Glutamatergic neuron (in vitro differentiated cells): ENCODE measurements at places on chromosomes 7 and 10. TPM values are rescaled to one million over a fixed set of nuclear protein-coding genes. Genes with fewer than 3 reads are reported as not detected.

DNA sequence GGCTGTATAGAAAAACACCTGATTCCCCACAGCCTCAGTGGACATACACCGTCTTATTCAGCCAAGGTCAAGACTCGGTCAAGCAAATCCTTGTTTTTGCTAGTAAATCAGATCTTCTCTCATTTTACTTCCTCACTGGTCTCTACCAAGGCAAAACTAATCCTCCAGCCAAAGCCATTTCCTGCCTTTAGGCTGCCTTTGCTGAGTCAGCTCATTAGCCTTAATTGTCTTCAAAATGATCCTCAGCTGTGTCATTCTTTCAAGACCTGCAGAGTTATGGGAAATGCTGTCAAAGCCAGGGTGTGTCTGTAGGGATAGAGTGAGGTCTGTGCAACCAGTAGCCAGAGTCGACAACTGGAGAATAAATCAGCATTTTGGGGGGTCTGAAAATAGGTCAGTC lies 107.2 kb upstream of the FAM180A start:
- DNase-seq: no peak

DNA sequence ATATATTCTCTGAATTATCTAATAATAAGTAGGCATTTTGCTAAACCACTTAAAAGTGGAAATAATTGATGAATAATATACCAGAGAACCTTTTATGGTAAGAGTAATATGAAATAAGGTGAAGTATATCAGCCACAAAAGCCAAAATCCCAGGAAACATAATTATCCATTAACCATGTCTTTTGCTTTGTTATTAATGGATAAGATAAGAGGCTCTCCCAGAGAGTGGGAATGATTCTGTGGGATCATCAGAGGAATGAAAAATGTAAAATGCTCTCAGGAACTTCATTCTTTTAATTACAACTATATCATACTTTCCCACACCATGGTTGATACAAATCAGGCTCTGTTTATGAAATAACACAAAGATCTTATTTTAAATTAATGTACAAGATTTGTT lies 391.7 kb upstream of the FZD8 start:
- DNase-seq: no peak

DNA sequence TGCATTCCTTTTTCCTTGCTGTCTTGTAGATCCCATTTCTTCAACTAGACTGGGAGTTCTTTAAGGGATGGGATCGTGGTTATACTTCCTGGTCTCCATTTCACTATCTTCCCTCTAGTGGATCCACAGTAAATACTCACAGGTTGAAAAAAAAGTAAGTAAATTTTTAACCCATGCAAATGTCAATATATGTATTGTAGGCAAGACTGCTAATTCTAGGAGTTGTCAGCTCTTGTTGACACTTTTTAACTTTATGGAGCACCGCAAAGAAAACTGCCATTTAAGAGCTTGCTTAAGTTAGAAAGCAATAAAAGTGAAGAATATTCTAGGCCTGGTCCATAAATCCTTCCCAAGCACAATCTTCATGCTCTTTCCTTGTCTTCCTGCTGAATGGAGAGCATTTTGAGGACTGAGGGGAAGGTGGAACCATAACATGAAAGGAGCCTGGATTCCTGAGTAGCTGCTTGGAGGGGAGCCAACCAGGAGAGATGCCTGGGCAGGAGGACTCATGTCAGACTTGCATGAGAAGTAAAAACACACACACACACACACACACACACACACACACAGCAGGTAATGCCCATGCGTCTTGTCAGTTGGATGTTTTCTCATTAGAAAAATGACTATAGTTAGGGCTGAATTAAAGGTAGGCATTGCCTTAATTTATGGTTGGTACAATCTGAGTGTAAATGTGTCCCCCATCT lies 32.2 kb downstream of the VWA2 start:
- DNase-seq: no peak

- DNase-seq: no peak
These were observed 51.2 kb upstream of the SEMA3A start for GRCh38 chr7:84245835-84246234.

- DNase-seq: no peak
These were observed 169.8 kb upstream of the TEX47 start for GRCh38 chr7:88965371-88965770.

DNA sequence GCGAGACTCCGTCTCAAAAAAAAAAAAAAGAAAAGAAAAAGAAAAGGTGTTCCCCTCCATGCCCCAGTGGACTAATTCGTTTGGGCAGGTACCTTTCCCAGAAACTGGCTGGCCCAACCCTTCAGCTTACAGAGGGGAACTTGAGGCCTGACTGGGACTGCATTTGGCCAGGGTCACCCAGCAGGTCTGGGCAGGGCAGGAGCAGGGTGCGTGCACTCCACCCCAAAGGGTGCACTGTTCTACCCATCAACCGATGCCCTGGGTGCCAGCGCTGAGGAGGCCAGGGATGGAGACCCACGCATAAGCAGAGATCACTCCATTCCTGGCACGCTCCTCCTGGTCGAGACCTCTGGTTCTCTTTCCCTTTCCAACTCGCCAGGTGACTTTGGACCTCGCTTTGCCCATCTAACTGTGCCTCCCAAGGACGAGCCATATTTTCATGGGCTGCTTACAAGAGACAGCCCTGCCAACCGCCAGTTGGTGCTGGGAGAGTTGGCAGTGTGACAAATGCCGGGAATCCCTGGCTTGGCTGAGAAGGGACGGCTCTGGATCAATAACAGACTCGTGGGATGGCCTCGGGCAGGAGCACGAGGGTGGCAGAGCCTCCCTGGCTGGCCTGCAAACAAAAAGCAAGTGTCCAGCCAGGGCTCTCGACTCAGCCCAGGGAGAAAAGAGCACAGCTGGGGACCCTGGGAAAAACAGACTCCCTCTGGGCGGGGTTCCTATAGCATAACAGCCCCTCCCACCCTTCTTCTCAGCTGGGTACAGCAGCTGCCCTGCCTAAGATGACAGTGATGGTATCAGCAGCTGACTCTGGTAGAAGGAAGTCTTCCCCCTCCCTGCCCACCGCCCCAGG lies 7.9 kb downstream of the HSPB1 start:
- peak; percentile 40 for DNase-seq

DNA sequence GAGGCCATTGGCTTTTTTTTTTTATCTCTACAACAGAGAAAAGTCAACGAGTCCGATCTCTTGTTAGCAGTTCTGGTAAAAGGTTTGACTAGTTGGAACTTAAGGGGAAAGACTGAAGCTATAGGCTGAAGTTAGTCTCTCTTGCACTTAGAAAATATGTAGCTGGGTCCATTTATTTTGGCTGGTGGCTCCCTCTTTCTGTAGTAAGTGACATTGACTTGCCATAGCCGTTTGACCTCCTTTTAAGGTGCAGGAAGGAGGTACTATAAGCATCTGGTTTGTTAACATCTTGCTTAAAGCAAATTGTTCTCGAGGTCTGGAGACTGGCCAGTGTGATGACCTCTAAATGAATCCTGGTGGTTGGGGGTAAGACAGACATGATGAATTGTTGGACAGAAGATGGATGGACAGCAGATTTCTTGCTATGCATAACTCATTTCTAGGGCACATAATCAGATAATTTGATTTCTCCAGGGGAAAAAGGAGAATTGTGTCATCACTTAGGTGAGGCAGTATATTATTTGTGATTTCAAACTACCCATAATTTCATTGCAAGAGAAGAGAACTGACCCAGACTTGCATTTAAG lies 356.3 kb upstream of the GALNT17 start:
- no peak for DNase-seq

CDK6 gene
- total RNA-seq: 111 TPM

DNA sequence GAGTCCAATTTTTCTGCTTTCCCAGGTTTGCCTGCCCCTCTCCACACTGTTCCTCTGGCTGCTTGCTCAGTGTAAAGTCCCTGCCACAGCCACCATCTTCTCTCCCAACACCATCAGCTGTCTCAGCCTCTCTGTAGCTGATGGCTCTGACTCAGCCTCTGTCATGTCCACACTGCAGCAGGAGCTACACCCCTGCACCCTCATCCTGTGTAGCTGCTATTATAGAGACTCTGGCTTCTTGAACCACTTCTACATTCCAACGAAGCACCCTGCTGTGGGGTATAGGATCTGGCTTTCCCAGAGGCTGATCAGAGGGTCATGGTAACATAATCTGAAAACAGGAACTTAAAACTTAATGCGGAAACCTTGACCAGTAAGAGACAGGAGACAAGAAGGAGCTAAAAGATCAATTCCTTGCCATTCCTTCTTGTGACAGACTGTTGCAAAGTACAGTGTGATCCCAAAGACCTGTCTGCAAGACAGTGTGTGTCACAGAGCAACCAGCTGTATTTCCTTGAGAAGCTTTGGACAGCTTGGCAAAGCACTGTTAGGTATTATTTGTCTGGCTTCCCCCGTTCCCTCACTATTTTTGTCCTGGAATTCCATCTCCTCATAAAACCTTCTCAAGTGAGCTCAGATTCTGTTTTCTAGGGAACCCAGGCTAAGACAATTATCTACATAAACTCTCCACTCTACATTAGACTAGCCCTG lies 42.3 kb downstream of the NRCAM start:
- no peak for DNase-seq

SAMD9L gene
- not detected for total RNA-seq

NFE2L3 gene
- 42.1 TPM for total RNA-seq

- DNase-seq: peak; percentile 17
These were observed 12.1 kb downstream of the BRAT1 start for GRCh38 chr7:2542916-2543871.

DNA sequence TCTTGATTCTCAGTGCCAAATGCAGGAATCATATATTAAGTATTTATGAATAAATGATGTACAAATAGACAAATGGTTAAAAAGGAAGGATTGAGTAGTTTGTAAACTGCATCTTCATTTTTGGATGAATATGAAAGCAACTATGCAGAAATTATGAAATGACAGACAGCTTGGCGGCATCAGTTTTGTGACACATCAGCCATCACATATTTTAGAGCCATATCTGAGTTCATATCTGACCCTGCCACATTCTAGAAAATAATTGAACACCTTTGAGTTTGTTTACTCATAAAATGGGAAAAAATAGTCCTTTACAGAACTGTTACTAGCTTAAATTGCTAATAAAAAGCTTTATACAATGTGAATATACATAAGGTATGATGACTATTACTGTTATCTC lies 448.2 kb downstream of the KIF20B start:
- no peak for DNase-seq

- DNase-seq: no peak
These were observed 19.3 kb downstream of the PPP2R2D start for GRCh38 chr10:131920151-131920550.

DNA sequence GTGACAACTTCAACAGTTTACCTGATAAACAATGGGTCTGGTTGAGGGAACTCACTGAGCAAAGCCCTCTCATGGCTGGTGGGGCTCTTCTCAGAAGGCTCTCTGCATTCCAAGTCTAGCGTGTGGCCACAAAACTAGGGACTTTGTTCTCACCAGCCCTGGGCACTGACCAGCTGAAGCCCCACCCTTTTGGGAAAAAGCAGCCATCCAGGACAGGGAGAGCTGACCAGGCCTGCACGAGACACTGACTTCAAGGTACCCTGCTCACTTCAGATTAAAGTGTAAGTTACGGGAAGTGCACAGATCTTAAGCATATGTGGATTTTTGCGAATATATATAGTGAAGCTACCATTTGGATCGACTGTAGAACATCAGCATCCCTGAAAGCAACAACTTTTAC lies 67.4 kb upstream of the LRRC4 start:
- DNase-seq: no peak
